ENCODE measurements at places on chromosomes 2 and 18.

DNA sequence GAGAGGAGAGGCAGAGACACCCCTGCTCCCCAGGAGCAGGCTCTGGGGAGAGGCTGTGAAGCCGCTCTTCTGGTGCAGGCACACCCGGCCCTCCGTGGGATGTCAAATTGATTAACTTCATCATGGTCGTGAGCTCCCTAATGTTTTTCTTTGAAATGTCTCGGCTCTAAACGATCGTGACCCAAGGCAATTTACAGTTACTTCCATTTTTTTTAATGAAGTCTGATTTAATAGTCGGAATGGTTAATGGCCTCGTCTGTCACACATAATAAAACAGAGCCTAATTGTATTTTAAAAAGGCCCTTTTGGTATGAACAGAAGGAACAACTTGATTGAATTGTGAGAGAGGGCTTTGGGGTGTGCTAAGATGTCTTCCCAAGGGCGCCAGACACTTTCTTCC lies 130.2 kb downstream of the SMAD2 start:
- no peak for DNase-seq

DNA sequence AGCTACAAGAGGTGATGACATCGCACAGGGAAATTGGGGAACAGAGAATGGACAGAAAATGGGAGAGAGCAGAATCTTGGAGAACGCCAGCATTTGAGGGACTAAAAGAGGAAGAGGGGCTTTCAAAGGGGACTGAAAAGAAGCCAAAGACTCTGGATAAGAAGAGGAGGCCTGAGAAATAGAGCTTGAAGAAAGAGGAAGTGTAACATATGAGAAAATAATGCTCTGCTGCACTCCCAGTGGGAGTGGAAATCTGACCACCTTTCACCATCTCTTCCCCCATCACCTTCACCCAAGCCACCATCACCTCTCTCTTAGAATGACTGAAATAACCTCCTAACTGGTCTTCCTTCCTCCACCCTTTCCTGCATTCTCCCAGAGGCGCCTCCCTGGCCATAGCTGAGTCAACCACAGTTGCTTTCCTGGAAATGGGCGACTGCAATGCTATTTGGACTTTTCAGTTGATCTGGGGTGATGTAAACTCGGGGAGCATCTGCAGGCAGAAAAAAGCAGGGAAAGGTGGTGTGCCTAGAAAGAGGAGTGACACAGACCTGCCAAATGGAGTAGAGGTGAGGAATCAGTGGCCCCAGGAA lies 16.8 kb downstream of the CXCR1 start:
- DNase-seq = no peak

DNA sequence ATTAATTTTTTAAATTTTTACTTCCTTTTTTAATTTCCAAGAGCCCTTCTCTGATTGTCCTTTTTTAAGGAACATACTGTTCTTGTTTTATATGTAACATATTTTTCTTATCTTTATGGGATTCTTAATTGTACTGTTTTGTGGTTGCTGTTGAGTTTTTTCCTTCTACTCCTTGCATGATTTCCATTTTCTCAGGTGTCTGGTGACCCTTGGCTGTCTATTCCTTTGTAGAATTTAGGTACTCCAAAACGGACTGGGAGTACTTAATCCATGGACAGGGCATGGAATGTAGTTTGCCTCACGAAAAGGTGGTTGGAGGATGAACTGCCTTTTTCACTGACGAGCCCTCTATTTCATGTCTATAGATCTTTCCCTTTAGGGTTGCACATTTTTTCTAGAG lies 26.6 kb downstream of the TWSG1 start:
- DNase-seq = no peak

DNA sequence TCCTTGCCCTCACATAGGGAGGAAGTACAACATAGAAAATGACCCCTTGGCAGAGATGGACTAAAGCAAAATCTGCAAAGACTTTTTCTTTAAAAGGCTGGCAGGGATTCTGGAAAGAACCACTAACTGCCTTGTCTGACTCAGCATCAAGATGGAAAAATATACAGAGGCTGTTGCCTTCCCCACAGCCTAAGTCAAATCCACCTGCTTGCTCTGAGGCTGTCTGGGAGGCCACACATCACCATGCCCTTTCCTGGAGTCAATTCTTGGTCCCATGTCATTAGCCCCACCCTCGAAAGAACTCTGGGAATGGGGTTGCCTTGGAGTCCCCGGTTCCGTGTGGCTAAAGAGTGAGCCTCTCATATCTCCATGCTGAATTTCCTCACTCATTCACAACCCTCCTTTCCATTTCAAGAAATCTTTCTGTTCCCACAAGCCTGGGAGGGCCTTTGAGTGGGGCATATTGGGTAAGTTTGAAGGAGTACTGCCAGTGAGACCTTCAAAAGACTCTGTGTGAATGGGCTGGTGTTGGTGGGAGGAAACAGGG lies 39.4 kb downstream of the BMP10 start:
- no peak for DNase-seq

GRCh38 chr2:128497461-128497860 lies 178.8 kb upstream of the HS6ST1 start:
- peak; percentile 19 for DNase-seq

DNA sequence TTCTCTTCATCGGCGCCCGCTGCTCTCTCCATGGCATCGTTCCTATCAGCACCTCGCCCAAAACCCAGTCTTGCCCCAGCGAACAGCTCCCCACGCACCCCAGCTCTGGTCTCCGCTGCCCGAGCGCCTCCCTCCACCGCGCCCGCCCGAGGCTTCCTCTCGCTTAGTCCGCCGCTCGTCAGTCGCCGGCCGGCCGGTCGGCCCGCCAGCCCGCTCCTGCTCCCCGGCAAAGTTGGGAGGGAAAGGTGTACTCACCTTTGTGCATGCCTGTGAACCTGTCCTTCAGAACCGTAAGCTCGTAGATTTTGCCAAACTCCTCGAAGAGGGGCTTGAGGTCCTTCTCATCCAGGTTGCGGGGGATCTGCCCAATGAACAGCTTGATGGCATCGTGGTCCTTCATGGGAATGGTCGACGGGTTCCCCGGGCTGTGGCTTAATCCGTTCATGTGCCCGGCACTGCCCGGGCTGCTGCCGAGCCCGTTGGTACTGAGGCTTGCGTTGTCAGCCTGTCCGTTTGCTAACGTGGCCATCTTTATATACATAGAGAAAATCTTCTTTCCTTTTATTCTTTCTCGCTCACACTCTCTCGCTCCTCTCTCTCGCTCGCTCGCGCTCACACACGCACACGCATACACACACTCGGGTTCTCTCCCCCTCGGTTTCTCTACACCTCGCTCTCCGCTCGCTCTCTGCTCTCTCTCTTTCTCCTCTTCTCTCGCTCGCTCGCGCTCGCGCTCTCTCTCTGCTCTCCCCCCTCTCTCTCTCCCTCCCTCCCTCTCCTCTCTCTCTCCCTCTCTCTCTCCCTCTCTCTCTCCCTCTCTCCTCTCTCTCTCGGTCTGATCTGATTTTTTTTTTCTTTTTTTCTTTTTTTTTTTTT lies at the start of gene CELF4:
TSS of gene CELF4 (minus strand) at position 698 of the 876 bp plus-strand sequence.
- DNase-seq = no peak

DNA sequence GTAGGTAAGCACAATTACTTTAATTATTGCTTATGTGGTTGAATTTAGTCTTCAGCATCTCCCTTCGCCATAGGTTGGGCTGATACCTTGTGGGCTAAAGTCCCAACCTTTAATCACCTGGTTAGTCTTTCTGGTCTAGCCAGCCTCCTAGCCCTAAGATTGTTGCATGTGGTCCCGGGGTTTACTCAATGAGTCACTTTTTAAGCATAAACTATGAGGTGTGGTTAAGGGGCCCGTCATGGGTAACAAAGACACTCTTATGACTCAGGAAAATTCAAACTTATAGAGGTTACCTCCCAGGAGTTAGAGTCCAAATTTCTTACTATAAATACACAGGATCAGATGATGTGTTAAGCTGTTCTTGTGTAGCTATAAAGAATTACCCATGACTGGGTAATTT lies 841.6 kb downstream of the TRIB2 start:
- no peak for DNase-seq

DNA sequence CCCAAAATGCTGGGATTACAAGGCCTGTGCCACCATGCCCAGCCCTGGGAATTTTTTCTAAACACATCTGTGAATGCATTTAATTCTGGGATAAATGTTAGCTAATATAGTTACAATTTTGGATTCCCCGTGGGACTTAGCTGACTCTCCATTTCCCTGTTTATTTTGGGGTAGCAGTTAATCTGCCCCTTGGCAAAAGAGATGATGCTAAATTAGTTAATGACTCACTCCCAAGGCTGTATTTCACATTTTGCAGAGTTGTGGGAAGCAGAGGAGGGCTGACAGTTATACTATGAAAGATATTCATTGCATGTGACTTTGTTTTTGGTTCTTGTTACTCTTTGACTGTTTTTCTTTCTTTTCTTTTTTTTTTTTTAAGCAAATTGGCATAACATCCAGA lies 3.2 kb downstream of the MTHFD2 start:
- DNase-seq = no peak

DNA sequence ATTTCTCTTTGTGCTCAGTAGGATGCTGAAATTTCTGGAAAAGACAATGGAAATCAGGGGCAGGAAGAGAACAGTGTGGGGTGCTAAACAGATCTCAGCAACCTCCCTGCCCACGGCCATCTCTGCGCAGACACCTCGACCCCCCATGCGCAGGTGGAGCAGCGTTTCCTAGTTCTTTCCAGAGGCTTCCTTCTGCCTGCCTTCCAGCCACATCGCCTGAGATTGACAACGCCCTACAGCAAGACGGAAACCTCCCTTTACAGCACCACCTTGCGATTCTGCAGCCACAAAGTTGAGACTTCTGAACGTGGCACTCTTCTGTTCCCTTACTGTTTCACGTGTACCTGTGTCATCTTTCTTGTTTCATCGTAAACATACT lies 31.4 kb upstream of the CASP8 start:
- DNase-seq = no peak

GRCh38 chr2:36387258-36387916 lies 31.8 kb downstream of the CRIM1 start:
- DNase-seq = no peak

GRCh38 chr2:27051902-27052645 lies 606 bp downstream of the AGBL5 start:
- DNase-seq = peak; percentile 37

DNA sequence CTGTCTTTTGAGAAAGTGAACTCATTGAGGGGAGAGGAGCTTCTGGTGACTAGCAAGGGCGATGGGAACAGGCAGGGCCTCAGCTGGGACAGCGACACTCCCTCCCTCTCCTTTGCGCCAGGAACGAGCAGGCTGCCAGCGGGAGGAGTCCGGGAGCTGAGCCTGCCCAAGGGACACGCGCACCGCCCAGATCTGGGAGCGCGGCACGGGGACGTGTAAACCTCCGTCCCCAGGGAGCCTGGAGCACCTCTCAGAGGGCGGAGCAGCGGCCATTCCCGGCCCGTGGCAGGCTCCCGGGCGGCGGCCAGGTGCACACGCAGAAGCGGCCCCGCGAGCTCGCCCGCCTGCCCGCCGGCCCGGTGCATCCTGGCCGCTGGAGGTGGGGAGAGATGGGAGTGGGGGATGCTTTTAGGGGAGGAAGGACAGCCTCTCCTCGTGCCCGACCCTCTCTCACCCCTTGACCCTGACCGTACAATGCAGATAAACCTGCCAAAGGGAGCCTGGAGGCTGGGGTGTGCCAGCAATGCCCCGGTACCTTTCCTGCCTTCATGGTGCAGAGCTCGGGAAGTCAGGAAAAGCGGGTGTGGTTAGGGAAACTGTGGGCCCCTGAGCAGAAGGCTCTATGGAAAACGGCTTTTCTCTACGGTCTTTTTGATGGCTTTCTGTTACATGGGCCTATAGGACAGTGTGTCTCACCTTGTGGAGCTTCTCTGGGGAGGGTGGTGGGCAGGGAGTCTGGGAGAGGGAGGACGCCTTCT lies 2.2 kb downstream of the AQP4 start:
- peak; percentile 77 for DNase-seq

DNA sequence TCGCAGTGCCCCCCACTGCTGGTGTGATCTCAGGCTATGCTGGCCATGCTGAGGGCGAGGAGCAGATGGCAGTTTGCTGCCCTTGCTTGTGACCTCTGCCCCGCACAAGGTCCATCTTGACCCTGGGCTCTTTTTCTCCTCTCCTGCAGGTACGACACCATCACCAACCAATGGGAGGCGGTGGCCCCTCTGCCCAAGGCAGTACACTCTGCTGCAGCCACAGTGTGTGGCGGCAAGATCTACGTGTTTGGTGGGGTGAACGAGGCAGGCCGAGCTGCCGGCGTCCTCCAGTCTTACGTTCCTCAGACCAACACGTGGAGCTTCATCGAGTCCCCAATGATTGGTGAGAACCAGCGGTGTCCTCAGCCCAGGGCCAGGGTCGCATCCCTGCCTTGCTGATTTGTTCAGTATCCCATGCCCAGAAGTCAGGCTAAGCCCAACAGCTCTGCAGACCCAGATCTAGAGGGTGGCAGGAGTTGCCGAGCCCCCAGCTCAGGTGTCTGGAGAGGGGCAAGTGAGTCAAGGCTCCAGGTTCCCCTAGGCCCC lies 223.8 kb downstream of the ATAD2B start:
- peak; percentile 26 for DNase-seq

DNA sequence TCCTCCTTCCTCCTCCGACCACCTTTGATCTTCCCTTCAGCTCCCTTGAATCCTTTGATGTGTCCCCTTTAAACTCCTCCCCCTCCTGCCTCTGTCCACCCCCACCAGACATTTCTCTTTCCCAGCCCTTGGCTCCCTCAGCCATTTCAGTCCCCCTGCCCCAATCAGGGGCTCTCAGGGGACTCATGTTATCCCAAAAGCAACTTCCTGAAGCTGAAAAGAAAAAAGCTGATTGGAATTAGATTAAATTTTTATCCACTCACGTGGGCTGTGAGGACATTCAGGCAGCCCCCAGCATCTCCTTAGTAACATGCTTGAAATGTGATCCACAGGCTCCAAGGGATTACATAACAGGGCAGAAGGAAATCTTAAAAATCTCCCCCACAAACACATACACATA lies 81.3 kb downstream of the NEURL3 start:
- no peak for DNase-seq

DNA sequence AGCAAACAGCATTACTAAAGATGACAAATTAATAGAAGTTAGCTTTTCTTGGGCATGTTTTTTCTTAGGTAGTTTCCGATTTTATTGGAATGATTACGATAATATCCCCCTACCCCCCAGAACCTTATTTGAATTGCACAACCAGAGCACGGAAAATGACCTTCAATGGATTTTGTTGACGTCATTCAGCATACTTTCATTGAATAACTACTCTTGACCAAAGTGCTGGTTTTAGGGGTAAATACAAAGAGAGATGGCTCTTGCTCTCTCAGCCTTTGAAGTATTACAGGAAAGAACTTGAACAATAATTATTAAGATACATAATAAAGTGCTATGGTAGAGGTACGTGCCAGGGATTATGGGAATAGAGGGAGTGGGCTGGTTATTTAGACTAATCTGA lies 36.0 kb downstream of the VAPA start:
- DNase-seq = no peak

All from H9 (cell line).